ENCODE measurements at places on chromosomes 6 and 20. TPM values are rescaled to one million over a fixed set of nuclear protein-coding genes. Genes with fewer than 3 reads are reported as not detected.

- H3K4me3 ChIP-seq: no peak overlapping the region
- H3K27ac ChIP-seq: no peak overlapping the region
- H3K27me3 ChIP-seq: no peaks in the 10 kb centered on the region
- no peak for DNase-seq
Observed at GRCh38 chr6:118912646-118913045, 18.7 kb downstream of the ASF1A start.

DNA sequence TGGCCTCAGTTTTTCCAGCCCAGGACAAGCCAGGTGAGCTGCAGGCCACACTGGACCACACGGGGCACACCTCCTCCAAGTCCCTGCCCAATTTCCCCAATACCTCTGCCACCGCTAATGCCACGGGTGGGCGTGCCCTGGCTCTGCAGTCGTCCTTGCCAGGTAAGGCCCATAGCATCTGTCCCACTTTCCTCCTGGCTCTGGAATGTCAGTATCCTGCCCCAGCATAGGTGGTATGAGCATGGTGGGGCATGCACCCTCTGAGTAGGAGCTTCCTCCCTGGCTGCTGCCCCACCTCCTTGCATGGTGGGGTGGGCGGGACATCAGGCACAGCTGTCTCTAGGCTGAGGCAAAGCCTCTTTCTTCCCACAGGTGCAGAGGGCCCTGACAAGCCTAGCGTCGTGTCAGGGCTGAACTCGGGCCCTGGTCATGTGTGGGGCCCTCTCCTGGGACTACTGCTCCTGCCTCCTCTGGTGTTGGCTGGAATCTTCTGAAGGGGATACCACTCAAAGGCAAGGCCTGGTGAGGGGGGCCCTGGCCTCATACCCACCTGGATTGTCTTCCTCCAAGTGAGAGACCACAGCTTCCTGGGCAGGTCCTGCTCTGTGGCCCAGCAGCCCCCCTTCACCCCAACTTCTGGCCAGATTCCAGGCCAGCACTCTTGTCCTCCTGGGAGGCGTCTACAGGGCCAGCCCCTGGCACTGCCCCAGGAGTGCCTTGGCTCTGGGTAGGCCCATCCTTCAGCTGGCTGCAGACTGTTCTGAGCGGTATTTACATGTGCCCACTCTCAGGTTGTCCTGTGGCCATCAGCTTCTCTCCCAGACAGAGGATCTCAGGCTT is 9.1 kb downstream of the PI16 start:
- no peaks in the 10 kb centered on the region for H3K36me3 ChIP-seq
- H3K27me3 ChIP-seq: no peaks in the 10 kb centered on the region
- peaks cover 10% of the 10 kb centered on the region for H3K4me1 ChIP-seq
- DNase-seq: no peak

DNA sequence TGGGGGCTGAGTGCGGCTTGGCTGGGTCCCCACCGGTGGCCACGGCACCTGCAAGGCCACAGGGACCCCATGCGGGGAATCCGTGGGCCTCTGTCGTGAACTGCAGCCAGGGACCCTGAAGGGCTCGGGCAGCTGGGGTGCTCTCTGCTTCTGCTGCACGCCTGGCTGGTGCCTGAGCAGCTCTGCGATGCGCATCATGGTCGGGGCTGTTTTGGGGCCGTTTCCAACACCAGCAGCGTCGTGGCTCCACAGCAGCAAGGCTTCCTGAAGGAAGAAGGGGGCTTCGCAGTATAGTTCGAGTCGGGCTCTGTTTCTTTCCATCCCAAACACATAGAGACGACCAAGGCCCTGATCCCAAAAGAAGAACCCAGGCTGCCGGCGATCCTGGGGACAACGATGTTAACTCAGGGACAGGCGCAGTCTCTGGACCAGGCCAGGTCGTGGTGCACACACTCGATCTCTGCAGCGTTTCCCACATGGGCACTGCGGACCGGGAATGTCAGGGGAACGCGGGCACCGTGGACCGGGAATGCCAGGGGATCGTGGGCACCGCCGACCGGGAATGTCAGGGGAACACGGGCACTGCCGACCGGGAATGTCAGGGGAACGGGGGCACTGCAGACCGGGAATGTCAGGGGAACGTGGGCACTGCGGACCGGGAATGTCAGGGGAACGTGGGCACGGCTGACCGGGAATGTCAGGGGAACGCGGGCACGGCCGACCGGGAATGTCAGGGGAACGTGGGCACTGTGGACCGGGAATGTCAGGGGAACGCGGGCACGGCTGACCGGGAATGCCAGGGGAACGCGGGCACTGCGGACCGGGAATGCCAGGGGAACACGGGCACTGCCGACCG is 36.8 kb upstream of the BHLHE23 start:
- H3K27ac ChIP-seq: no peak overlapping the region
- DNase-seq: no peak

- no peaks in the 10 kb centered on the region for H3K27me3 ChIP-seq
- no peak overlapping the region for H3K27ac ChIP-seq
- no peak overlapping the region for H3K4me3 ChIP-seq
- peaks cover 22% of the 10 kb centered on the region for H3K4me1 ChIP-seq
- no peaks in the 10 kb centered on the region for H3K36me3 ChIP-seq
- no peak for DNase-seq
Observed at GRCh38 chr20:51531141-51531710, 11.3 kb downstream of the NFATC2 start.

- no peaks in the 10 kb centered on the region for H3K36me3 ChIP-seq
- no peak overlapping the region for H3K27ac ChIP-seq
- no peak for DNase-seq
Observed at GRCh38 chr6:39494998-39495397, 172.5 kb upstream of the KCNK16 start.

GRCh38 chr6:4939241-4939640 is 64.6 kb downstream of the RPP40 start:
- H3K27ac ChIP-seq: no peak overlapping the region
- H3K36me3 ChIP-seq: no peaks in the 10 kb centered on the region
- DNase-seq: no peak

The TOMM34 gene
- total RNA-seq: 41.6 TPM

The EYA2 gene
- total RNA-seq: 1.4 TPM

The ZFAND3 gene
- 35.8 TPM for total RNA-seq

The OR12D3 gene
- total RNA-seq: not detected
